AG08395 (cell line): ENCODE measurements at places on chromosomes 2 and 18.

- no peak for DNase-seq
Observed at GRCh38 chr2:239236043-239236807, 164.6 kb downstream of the HDAC4 start.

GRCh38 chr2:113324684-113325160 lies 46.0 kb upstream of the PAX8 start:
- DNase-seq = peak; percentile 82

- DNase-seq = no peak
Observed at GRCh38 chr18:11728249-11728648, 39.2 kb downstream of the GNAL start.

DNA sequence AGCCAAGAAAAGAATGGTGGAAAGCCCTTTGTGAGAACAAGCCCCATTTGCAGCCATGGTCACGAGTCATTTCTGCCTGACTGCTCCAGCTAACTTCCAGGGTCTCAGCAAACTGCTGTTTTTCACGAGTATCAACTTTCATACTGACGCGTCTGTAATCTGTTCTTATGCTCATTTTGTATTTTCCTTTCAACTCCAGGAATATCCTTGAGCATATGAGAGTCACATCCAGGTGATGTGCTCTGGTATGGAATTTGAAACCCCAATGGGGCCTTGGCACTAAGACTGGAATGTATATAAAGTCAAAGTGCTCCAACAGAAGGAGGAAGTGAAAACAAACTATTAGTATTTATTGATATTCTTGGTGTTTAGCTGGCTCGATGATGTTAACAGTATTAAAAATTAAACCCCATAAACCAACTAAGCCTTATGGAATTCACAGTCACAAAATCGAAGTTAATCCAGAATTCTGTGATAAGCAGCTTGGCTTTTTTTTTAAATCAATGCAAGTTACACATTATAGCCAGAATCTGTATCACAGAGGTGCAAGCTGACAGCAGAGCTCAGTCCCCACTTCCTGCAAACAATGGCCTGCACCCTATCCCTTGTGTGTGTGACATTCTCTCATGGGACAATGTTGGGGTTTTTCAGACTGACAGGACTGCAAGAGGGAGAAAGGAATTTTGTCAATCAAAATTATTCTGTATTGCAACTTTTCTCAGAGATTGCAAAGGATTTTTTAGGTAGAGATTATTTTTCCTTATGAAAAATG lies 26.1 kb downstream of the SLC14A1 start:
- no peak for DNase-seq

DNA sequence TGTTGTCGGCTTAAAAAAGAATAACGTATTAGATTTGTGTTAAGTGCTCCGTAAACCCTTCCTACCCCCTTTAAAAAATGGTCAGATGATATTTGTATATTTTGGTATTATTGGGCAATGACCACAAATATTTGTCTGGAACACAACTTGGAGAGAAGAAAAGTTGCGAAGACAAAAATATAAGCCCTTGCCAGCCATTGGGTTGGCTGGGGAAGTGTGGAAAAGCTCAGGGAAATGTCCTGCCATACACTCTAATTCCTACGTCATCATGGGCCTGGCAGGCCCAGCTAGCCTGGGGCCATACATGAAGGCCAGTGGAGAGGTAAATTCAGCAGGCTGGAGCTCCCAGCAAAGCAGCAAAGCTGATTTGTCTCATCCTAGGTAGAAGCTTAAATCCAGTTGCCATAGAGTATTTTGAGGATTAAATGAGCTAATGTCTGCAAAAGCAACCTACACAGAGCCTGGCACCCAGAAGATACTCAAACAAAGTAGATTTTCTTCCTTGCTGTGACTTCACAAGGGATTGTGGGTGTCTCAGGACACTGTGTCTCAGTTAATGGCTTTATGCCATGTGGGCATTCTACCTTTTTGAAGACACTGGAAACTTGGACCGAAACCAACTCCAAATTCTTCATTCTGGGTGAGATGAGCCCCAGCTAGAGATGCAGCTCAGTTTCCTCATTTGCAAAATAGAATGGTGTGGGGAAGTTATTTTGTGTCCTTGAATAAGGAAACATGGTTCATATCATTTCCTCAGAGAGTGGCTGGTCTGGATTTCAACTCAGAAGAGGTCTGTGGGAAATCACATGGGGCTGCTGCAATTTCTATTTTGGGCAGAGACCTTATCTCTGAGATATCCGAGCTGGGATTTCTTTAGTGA lies 87.9 kb upstream of the MAP4K3 start:
- DNase-seq = no peak
